Activated CD8-positive, alpha-beta memory T cell treated with anti-CD3 and anti-CD28 coated beads, Interleukin-2, amount 10 ng/mL, durations not matched to agents 7 days and 5 days (primary cell): ENCODE measurements at places on chromosomes 6 and 20. TPM values are rescaled to one million over a fixed set of nuclear protein-coding genes. Genes with fewer than 3 reads are reported as not detected.

Gene BPI
- total RNA-seq: not detected

Gene KIF25
- not detected for total RNA-seq

Gene SLC17A1
- not detected for total RNA-seq

Gene MLN
- total RNA-seq: not detected

Gene NHLRC1
- 0.30 TPM for total RNA-seq

Gene RAB44
- total RNA-seq: not detected

Gene CDKN1A
- 109 TPM for total RNA-seq

Gene CDSN
- total RNA-seq: not detected

Gene SLC35D3
- not detected for total RNA-seq

Gene ECT2L
- not detected for total RNA-seq

Gene SLC32A1
- not detected for total RNA-seq
